Stimulated activated CD4-positive, alpha-beta T cell treated with anti-CD3 and anti-CD28 coated beads, Interleukin-12 subunit alpha, Interleukin-12 subunit beta, amount 100 ng/mL, for 24 hours (primary cell): ENCODE measurements at places on chromosomes 2 and 18.

DNA sequence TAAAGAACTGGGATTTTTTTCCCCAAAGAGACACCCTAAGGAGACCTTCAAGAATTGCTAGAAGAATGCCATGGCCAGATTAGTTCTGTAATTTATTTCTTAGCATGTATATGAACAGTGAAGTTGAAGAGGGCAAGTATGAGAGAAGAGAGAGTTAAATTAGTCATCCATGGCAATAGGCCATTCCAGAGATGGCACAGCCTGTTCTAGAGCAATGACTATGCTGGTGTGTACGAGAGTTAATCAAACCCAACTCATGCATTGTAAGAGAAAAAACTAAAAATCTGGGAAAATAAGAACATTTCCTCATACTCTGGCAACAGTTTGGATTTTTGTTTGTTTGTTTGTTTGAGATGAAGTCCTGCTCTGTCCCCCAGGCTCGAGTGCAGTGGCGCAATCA is 112.1 kb upstream of the PIK3C3 start:
- DNase-seq: no peak

DNA sequence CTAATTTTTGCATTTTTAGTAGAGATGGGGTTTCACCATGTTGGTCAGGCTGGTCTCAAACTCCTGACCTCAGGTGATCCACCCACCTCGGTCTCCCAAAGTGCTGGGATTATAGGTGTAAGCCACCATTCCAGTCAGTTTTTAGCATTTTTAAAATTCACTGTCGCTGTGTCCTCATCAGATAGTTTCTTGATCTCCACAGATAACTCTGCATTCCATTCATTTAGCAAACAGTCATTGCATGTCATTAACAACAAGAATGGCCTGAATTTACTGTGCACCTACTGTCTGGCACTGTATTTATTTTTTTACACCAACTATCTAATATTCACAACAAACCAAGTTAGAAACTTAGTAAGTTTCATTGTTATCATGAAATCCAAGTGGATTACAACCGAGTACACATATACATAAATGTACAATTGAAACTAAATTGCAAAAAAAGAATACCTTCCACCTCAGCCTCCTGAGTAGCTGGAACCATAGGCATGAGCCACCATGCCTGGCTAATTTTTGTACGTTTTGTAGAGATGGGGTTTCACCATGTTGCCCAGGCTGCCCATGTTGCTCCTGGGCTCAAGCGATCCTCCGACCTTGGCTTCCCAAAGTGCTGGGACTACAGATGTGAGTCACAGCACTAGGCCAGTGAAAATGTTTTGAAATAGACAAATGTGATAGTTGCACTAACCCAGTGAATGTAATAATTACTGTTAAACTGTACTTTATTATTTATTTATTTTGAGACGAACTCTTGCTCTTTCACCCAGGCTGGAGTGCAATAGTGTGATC is 4.3 kb downstream of the MCEE start:
- no peak for DNase-seq

DNA sequence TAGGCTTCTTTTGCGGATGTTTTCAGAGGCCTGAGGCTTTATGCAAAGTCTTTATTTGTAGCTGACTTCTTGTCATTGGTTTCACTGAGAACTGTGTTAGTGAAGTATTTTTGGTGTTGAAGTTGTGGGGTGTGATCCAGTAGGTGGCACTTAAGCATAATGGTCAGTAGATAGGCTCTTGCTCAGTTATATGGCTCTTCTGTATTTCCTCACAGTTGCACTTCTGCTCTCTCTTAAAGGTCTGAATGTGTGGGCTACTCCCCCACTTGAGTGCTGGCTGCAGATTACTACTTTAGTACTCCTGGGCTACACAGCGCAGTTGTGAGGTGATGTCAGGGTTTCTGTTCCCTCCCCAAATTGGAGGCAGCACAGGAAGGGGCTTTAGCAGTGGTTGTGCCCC is 133.8 kb upstream of the SCN7A start:
- no peak for DNase-seq

- DNase-seq: no peak
Observed at GRCh38 chr18:79952996-79953559, 1.6 kb upstream of the SLC66A2 start.

DNA sequence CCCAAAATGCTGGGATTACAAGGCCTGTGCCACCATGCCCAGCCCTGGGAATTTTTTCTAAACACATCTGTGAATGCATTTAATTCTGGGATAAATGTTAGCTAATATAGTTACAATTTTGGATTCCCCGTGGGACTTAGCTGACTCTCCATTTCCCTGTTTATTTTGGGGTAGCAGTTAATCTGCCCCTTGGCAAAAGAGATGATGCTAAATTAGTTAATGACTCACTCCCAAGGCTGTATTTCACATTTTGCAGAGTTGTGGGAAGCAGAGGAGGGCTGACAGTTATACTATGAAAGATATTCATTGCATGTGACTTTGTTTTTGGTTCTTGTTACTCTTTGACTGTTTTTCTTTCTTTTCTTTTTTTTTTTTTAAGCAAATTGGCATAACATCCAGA is 3.2 kb downstream of the MTHFD2 start:
- no peak for DNase-seq

GRCh38 chr2:26853751-26854150 is 5.8 kb downstream of the DPYSL5 start:
- DNase-seq: no peak

DNA sequence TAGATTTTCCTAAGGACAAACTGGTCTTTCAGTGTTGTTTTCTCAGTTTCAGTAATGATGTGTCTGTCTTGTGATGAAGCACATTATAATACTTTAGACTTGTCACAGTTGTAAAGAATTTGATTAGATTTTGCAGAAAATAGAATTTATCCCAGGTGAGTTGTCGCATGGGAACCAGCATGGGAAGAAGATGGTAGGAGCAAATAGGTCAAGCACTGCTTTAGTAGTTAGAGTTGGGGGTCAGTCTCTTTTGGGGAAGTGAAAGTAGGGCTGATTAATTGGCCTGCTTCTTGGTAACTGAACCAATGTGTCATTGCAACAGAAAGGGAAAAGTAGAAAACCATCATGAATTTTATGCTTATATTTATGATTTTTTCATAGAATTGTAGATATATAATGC is 153.2 kb upstream of the MYO3B start:
- DNase-seq: no peak

- no peak for DNase-seq
Observed at GRCh38 chr2:98037666-98038336, 42.1 kb upstream of the TMEM131 start.

DNA sequence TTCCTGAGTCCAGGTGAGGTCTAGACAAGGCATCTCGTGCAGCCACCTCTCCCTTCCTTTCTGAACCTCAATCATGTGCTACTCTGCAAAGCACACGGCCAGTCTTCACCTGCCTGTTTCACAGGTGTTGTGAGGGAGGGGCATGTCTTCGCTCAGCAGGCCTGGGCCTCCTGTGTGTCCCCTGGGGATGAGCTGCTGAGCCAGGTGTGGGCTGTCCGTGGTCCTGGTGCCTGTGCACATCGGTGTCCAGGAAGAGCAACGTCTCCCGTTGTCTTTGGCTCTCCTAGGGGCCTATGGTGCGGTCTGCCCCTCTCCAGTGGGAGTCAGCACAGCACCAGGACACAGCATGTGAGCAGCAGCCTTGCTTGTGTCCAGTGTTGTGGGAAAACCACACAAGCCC is 16.7 kb downstream of the ARHGEF4 start:
- DNase-seq: no peak

- DNase-seq: no peak
Observed at GRCh38 chr2:240906911-240907590, 915 bp downstream of the CROCC2 start.

DNA sequence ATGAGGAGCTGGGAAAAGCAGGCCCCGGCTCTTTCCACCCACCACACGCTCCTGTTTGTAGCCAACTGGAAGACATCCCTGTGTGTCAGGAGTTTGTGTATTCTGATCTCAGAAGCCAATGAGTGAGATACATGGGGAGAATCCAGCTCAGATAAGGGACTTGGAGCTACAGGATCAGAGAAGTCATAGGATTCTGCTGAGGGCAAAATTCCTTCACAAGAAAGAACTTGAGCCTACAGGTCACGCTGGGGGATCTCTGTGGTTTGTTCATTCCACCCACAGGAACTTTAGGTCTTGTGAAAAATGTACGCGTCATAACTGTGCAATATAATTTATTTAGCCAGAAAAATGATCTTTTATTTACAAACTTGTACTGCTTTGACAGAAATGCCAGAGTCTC is 80.1 kb upstream of the SMIM21 start:
- no peak for DNase-seq

DNA sequence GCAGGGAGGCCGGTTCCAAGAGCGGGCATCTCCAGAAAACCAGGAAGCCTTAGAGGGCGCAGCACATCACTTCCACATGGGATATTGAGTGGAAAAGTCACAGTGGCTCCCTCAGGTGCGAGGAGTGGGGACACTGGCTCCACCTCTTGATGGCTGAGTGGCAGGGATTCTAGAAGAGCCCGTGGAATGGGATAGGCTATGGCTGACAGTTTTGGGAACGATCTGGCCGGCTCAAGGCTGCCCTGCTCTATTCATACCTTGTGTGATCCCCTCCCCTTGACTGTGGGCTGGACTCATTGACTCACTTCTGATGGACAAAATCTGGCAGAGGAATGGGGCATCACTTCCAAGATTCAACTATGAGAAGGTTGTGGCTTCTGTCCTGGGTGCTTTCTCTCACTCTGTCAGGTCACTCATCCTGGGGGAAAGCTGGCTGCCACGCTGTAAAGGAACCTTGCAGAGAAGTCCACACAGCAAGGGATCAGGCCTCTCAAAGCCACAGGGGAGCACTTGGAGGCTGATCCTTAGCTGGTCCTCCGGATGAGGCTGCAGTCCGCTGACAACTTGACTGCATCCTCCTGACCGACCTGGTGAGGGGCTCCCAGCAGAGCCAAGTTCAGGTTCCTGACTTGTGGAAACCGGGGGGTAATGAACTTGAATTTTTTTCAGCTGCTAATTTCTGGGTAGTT is 46.7 kb upstream of the HS6ST1 start:
- no peak for DNase-seq

DNA sequence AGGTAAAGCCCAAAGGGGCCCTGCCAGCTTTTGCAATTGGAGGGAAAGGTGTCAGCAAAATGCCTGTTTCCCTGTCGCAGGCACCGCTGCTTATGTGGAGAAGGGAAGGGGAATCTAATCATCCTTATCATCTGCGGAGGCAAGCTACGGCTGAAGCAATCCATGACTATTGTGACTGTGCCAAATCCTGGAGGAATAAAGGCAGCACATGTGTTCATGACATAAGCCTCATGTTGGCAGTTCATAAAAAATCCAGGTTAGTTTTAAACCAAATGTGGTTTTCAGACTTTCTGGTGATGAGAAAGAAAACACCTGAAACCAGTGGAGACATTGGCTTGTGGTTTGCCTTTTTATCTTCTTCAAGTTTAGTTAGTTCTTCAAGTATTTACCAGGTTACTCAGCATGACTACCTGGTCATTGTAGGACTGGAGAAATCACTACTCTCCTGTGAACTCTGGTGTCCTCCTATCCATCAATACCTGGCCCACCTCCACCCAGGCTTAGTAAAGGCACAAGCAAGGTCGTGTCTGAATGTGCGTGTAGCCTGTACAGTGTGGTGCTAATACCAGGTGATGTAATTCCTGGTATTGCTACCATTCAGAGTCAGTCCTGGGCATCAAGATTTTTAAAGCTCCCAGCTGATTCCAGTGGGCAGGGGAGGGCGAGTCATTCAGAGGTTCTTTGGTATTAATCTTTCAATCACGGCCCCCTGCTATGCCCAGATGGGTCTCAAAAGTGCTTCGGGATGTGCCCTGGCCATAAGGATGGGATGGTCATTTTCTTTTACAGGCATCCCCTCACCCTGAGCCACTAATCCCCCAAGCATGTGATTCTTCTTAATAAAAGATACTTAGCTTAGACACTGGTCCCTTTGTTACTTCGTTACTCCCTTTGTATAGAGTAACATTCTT is 96.8 kb downstream of the TGFA start:
- DNase-seq: no peak

DNA sequence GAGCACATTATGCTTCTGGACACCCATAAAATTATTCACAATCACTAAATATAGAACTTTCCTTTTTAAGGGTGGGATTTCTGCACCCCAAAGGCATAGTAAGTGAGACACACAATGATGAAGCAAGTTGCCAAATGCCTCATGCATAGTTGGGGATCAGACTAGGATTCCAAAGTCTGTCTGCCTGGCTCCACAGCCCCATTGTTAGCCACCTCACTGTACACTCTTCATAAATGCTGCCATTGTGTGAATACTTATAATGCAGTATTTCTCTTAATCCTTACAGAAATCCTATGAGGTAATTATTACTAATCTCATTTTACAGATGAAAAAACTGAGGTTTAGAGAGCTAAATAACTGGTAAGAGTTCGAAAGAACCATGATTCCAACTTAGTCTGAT is 738.6 kb downstream of the ERBB4 start:
- DNase-seq: no peak

- DNase-seq: no peak
Observed at GRCh38 chr2:8168876-8169424, 512.9 kb upstream of the ID2 start.

DNA sequence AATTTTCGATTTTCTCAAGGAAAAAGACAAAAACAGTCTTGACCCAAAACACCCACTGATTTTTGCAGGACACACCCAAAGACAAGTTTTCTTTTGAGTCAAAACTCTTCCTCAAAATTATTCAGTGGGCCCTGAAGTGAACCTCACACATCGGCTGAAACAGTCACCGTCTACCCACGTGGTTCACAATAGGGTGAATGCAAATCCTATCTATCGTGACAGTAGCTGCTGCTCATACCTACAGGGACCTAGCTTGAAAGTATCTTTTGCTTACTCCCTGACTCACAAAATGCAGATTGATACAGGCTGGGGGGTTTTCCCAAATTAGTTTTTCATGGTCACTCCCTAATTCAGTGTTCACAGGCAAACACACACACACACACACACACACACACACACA is 10.7 kb upstream of the CD226 start:
- DNase-seq: no peak

DNA sequence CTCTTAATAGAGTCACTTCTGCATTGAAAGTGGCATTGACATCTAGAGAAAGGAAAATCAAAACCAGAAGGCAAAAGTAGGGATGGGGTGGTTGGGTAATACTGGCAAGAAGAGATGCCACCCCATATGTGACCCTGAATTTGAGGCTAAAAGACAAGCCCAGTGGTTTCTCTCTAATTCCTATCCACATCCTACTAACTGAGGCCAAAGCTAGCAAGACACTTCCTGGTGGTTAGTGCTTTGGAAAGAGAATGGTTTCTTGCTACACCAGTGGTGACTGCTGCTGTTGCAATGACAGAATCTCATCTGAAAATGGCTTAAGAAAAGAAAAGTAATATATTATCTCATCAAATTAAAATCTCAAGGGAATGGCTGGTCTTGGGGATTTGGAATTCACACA is 640.6 kb downstream of the EPHA4 start:
- no peak for DNase-seq

- DNase-seq: no peak
Observed at GRCh38 chr2:236554629-236555282, 14.9 kb upstream of the ACKR3 start.
